ENCODE measurements at places on chromosomes 5 and 9. TPM values are rescaled to one million over a fixed set of nuclear protein-coding genes. Genes with fewer than 3 reads are reported as not detected.

The SNCAIP gene
- 4.4 TPM for total RNA-seq

DNA sequence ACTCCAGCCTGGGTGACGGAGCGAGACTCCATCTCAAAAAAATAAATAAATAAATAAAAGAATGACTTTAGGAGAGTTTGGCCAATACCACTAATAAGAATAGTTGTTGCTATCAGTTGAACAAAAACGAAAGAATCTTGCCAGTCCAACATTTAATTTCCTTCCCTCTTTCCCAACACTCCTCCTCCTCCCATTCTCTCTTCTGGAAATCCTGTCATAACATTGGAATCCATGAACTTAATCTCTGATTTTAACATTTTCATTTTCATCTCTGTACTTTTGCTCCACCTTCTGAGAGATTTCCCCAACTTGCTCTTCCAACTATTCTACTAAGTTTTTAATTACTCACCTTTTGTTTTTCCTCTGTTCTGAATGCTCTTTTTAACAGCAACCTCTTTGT lies 42.8 kb upstream of the CDK20 start:
- no peaks in the 10 kb centered on the region for H3K36me3 ChIP-seq
- no peaks in the 10 kb centered on the region for H3K4me1 ChIP-seq
- no peak overlapping the region for H3K4me3 ChIP-seq
- no peak for DNase-seq
- no peaks in the 10 kb centered on the region for H3K27me3 ChIP-seq

DNA sequence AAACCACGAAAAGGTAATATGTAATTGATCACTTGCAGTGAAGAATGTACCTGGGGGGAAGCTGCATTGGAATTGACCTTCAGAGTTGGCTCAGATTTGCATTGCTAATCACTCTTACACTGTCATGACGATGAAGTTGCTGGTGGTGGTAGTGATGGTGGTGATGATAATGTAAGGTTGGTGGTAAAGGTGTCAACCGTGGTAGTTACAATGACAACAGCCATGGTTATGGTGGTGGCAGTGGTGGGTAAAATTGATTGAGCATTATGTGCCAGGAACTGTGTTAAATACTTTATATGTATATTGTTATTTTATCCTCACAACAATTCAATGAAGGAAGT lies 282.4 kb downstream of the NR3C1 start:
- DNase-seq = no peak
- no peaks in the 10 kb centered on the region for H3K36me3 ChIP-seq

DNA sequence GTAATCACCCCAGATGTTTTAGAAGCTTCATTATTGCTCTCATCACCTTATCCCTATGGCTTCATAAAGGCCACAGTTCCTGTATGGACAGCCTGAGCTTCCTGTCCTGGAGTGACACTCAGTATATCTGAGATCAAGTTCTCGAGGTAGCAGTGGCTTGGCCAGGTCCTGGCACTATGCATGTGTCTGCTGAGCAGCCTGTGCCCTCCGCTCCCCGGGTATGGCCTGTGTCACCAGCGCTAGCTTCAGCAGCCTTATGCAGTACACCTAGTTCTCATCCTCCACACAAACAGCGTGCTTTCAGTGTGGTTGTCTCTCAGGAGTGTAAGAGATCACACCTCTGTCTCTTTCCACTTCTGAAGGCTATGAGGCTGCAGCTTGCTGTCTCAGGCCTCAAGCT lies 514.7 kb downstream of the DIRAS2 start:
- no peaks in the 10 kb centered on the region for H3K27me3 ChIP-seq
- no peak overlapping the region for H3K27ac ChIP-seq
- no peak overlapping the region for H3K4me3 ChIP-seq
- no peak for DNase-seq
- no peaks in the 10 kb centered on the region for H3K36me3 ChIP-seq

DNA sequence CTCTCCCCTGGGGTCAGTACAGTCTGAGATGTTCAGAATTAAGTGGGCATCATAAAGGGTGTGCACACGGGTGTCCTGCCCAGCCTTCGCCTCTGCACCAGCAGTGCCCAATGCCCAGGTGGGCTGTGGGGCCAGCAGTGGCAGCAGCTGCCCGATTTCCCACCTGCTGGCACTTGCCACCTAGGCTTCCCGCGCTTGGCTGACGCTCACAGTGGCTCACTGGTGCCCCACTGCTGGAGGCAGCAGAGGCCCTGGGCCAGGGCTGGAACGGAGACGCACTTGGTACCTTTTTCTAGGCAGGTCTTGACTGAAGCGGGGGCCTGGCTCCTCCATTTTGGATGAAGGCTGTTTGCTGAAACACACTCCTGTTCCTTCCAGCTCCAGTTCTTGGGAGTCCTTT lies 17.0 kb downstream of the MRNIP start:
- no peak overlapping the region for H3K4me3 ChIP-seq
- no peak overlapping the region for H3K27ac ChIP-seq
- DNase-seq = peak; percentile 26
- H3K4me1 ChIP-seq = peaks cover 8% of the 10 kb centered on the region
- peaks cover 65% of the 10 kb centered on the region for H3K36me3 ChIP-seq

DNA sequence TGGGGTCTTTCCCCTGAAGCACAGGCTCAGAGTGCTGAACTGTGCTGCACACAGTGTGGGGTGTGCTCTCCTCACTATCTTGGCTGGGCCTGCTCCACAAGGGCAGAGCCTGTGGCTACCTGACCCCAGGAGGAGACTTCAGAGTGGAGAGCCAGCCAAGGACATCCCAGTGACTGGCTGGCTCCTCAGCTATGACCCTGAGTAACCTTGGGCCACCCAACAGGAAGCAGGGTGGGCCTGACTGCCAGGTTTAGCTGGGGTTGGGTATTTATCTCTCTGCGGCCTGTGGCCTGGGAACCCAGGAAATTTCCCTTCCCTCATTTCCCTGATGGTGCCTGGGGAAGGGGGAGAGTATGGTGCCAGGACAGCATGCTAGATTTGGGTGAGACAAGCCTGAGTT lies 2.1 kb upstream of the EEIG1 start:
- H3K36me3 ChIP-seq = no peaks in the 10 kb centered on the region
- H3K4me1 ChIP-seq = peaks cover 31% of the 10 kb centered on the region
- no peak for DNase-seq

DNA sequence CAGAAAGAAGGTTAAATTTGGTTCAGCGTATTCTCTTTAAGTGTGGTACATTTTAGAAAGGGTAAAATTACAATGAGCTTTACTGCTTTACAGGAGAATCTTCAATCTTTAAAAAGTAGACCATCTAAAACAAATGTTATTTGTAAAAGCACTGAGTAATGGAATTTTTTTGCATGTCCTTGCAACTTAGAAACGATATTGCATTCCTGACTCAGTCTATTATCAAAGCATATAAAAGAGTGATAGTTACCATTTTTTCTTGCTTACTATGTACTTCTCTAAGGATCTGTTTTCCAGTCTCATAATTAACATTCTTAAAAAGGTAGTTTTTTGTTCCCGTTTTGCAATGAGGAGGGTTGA lies 55.5 kb upstream of the TNFAIP8 start:
- no peak overlapping the region for H3K4me3 ChIP-seq
- peaks cover 30% of the 10 kb centered on the region for H3K4me1 ChIP-seq
- H3K27ac ChIP-seq = no peak overlapping the region
- no peak for DNase-seq
- H3K27me3 ChIP-seq = no peaks in the 10 kb centered on the region

The ITK gene
- total RNA-seq = 6.3 TPM

DNA sequence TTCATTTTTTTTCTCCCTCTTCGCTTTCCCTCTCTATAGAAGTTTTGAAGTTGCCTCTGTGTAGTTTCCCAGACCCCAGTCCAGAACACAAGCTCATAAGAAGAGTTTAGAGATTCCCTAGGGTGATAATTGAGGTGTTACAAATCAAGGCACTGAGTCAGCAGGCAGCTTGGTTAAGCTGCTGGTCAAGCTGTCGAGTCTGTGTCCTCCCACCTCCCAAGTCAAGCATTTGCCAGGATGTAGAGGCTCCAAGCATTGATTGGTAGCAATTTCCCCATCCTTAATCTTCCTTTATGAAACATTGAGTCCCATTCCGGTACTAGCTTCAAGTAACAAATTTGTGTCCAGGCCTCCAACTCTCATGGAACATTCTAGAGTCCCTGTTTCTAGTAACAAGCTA lies 47.5 kb upstream of the SLC1A1 start:
- no peaks in the 10 kb centered on the region for H3K27me3 ChIP-seq
- no peaks in the 10 kb centered on the region for H3K36me3 ChIP-seq
- no peaks in the 10 kb centered on the region for H3K4me1 ChIP-seq
- no peak for DNase-seq
- H3K27ac ChIP-seq = no peak overlapping the region

GRCh38 chr9:3863111-3863528 lies 337.3 kb upstream of the RFX3 start:
- H3K4me1 ChIP-seq = no peaks in the 10 kb centered on the region
- DNase-seq = no peak
- no peaks in the 10 kb centered on the region for H3K36me3 ChIP-seq
- no peak overlapping the region for H3K4me3 ChIP-seq

DNA sequence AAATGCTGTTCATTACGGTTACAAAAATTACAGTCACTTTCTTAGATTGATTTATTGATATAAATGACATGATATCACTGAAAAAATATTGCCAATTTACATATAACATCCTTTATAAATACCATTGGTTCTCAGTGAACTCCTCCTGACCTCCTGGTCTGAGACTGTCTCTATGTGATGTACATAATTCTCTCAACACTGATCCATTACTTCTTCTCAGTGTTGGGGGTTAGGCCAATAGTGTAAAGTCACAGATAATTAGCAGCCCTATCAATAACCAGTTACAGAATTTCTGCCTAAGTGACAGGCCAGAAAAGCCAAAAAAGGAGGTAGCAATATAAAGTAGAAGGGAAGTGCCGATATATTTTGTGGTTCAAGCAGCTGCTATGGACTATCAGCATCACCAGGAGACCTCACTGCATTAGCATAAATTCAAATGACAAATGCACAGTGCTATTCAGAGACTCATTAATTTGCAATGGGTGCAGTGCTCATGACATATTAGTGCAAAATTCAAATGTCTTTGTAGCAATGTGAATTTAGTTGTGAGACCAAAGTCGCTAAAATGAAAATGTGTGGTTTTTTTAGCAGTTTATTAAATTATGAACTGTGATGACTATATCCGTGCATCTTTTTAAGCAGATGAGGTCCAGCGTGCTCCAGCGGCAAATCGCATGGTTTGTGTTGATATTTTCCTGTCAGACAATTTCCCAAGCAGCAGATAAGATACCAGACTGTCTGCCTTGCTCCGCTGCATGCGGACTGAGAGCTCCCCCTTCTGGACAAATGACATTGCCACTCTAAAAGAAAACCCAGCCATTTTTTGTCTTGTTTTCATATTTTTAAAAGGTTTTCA lies 144.6 kb downstream of the CETN3 start:
- no peak overlapping the region for H3K4me3 ChIP-seq
- H3K27ac ChIP-seq = no peak overlapping the region
- peak; percentile 52 for DNase-seq
- no peaks in the 10 kb centered on the region for H3K36me3 ChIP-seq
- H3K4me1 ChIP-seq = no peaks in the 10 kb centered on the region
- no peaks in the 10 kb centered on the region for H3K27me3 ChIP-seq

GRCh38 chr5:8848997-8849594 lies 696.8 kb downstream of the SEMA5A start:
- H3K27me3 ChIP-seq = no peaks in the 10 kb centered on the region
- H3K4me1 ChIP-seq = no peaks in the 10 kb centered on the region
- H3K4me3 ChIP-seq = no peak overlapping the region
- H3K36me3 ChIP-seq = no peaks in the 10 kb centered on the region
- no peak for DNase-seq

The FSD1L gene
- total RNA-seq = 7.2 TPM

DNA sequence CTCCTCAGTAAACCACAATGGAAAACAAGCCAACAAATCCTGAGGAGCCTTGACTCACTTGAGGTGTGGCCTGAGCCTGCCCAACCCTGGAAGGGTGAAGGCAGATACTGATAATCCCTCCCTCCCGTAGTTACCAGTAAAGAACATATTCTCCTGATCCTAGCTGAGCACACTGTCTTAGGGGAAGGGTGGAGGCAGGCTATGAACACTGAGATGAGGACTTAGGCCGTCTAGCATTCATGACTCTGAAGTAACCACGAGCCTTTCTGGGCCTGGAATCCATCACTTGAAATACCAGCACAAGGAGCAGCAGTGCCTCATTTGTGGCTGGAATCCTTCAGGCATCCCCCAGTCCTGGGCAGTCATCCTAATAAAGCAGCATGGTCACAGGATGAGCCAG lies 124.5 kb upstream of the PRLR start:
- H3K4me1 ChIP-seq = no peaks in the 10 kb centered on the region
- no peaks in the 10 kb centered on the region for H3K27me3 ChIP-seq
- H3K4me3 ChIP-seq = no peak overlapping the region
- DNase-seq = no peak
- H3K36me3 ChIP-seq = no peaks in the 10 kb centered on the region

The RNF180 gene
- 12.2 TPM for total RNA-seq

The C9orf50 gene
- total RNA-seq = not detected

DNA sequence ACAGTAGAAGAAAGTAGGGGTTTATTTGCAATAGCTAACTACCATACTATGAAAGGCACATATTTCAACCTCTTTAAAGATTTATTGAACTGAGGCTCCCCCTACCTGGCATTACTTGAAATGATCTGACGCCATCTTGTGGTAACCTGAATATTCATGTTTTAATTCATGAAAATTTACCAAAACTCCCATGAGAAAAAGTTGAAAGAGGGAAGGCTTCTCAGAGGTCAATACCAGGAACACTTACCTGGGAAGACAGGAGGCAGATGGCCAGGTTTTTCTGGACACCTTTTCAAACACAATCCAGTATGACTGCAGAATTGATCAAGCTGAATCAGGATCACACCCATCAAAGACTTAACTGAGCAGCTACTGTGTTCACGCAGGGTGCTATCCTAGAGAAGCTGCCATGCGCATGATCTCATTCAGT lies 9.4 kb downstream of the PRELID2 start:
- H3K4me1 ChIP-seq = peaks cover 15% of the 10 kb centered on the region
- H3K27ac ChIP-seq = no peak overlapping the region
- H3K36me3 ChIP-seq = no peaks in the 10 kb centered on the region
- H3K4me3 ChIP-seq = no peak overlapping the region

GRCh38 chr5:55241746-55242145 lies 8.3 kb upstream of the CCNO start:
- no peaks in the 10 kb centered on the region for H3K36me3 ChIP-seq
- no peak for DNase-seq
- H3K4me3 ChIP-seq = no peak overlapping the region
- no peak overlapping the region for H3K27ac ChIP-seq
- H3K4me1 ChIP-seq = no peaks in the 10 kb centered on the region

DNA sequence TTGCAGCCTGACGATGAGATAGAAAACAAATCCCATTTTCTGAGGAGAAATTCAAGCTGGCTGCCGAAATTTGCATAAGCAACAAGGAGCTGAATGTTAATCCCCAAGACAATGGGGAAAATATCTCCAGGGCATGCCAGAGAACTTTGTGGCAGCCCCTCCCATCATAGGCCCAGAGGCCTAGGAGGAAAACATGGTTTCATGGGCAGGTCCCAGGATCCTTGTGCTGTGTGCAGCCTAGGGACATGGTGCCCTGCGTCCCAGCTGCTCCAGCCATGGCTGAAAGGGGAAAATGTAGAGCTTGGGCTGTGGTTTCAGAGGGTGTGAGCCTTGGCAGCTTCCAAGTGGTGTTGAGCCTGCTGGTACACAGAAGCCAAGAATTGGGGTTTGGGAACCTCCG lies 48.8 kb upstream of the MAN2A1 start:
- H3K4me3 ChIP-seq = no peak overlapping the region
- H3K36me3 ChIP-seq = no peaks in the 10 kb centered on the region
- no peaks in the 10 kb centered on the region for H3K4me1 ChIP-seq
- no peak overlapping the region for H3K27ac ChIP-seq

GRCh38 chr5:108801776-108802175 lies 54.1 kb downstream of the FER start:
- H3K27ac ChIP-seq = no peak overlapping the region
- no peaks in the 10 kb centered on the region for H3K4me1 ChIP-seq
- DNase-seq = no peak

GRCh38 chr5:109080481-109080880 lies 329.3 kb downstream of the PJA2 start:
- H3K27me3 ChIP-seq = no peaks in the 10 kb centered on the region
- no peak overlapping the region for H3K27ac ChIP-seq
- no peaks in the 10 kb centered on the region for H3K4me1 ChIP-seq
- no peak overlapping the region for H3K4me3 ChIP-seq
- no peaks in the 10 kb centered on the region for H3K36me3 ChIP-seq
